ENCODE measurements at places on chromosomes 3 and 15. TPM values are rescaled to one million over a fixed set of nuclear protein-coding genes. Genes with fewer than 3 reads are reported as not detected.

CLN6 gene
- total RNA-seq: 13.2 TPM

DPH3 gene
- 9.5 TPM for total RNA-seq

MME gene
- 4.4 TPM for total RNA-seq

ZPLD1 gene
- not detected for total RNA-seq

ATP10A gene
- 6.3 TPM for total RNA-seq

CHRD gene
- total RNA-seq: 0.11 TPM

CASR gene
- 0.19 TPM for total RNA-seq

DLL4 gene
- 1.2 TPM for total RNA-seq

SLC15A2 gene
- total RNA-seq: 1.9 TPM

ARL8B gene
- total RNA-seq: 49.6 TPM

GOLGA6L4 gene
- 2.9 TPM for total RNA-seq

CPNE9 gene
- total RNA-seq: not detected

GALNT15 gene
- 7.3 TPM for total RNA-seq

AGBL1 gene
- 0.11 TPM for total RNA-seq

ARHGAP11A gene
- total RNA-seq: 4.7 TPM

PROS1 gene
- 5.7 TPM for total RNA-seq

HYAL2 gene
- total RNA-seq: 36.7 TPM

YEATS2 gene
- 23.7 TPM for total RNA-seq

COL8A1 gene
- total RNA-seq: 7.5 TPM

GABRR3 gene
- total RNA-seq: not detected

VPS39 gene
- total RNA-seq: 34.9 TPM

LMOD3 gene
- total RNA-seq: not detected

WDR72 gene
- 0.73 TPM for total RNA-seq

EBLN2 gene
- 1.1 TPM for total RNA-seq

WDR93 gene
- total RNA-seq: not detected

GOLGA8M gene
- total RNA-seq: not detected

CYP8B1 gene
- total RNA-seq: not detected

FBXL2 gene
- total RNA-seq: 0.85 TPM

CMTM8 gene
- 7.4 TPM for total RNA-seq

CLRN1 gene
- not detected for total RNA-seq

EFHB gene
- total RNA-seq: not detected

ZKSCAN7 gene
- total RNA-seq: 0.83 TPM

SCN11A gene
- total RNA-seq: not detected

HGD gene
- total RNA-seq: 0.12 TPM

TASOR gene
- total RNA-seq: 57.5 TPM

MUC13 gene
- total RNA-seq: not detected

CSK gene
- total RNA-seq: 30.6 TPM

KLHL6 gene
- 1.8 TPM for total RNA-seq

DPPA2 gene
- not detected for total RNA-seq

TMEM207 gene
- not detected for total RNA-seq

Data from esophagus squamous epithelium (tissue), 5 donors.